ENCODE measurements at places on chromosomes 16 and 17.

- DNase-seq = no peak
These were observed 1.1 kb upstream of the KIFC3 start for GRCh38 chr16:57803134-57803990.

GRCh38 chr17:44900894-44901293 lies 1.6 kb upstream of the EFTUD2 start:
- DNase-seq = no peak

GRCh38 chr17:74682471-74683190 lies 30.1 kb downstream of the CD300LF start:
- DNase-seq = no peak

GRCh38 chr17:39225308-39225958 lies at the start of gene STAC2:
STAC2 (minus strand) TSS chr17:39225945; CDS start chr17:39225502, 443 bp downstream.
- no peak for DNase-seq

DNA sequence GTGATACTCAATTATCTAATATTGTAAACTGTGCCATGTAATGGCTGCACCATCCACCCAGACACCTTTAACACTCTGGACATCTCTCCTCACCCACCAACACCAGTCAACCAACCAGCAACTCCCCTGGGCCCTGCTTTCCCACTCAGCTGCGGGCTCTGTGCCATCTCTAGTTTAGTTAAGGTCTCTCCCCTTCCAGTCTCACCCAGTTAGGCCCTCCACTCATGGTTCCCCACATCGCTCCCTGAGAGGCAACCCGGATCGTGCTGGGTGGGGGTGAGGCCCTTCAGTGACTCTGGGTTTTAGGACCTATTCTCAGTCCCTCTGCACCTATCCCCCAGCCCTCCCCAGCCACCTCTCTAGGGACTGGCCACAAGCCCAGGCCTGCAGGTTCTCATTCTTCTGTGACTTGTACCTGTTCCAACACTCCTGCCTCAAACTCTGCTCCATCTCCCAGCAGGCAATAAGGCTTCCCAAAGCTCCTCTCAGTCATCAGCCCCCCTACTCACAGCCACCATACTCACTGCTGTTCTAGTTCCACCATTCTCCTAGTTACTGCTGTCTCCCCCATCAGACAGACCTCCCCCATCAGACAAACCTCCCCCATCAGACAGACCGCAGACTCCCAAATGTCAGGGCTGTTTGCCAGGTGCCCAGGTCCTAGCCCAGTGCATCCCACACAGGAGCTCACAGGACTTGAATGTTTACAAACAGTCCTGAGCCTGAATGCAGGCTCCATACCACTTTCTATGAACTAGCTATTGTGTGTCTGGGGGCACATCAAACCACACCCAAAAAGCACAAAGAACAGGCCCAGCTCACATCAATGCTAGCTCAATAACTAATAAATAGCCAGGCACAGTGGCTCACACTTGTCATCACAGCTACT lies 2.6 kb downstream of the TK2 start:
- DNase-seq = no peak

GRCh38 chr16:2482708-2483534 lies 8.0 kb downstream of the TBC1D24 start:
- DNase-seq = no peak

GRCh38 chr17:5762191-5762590 lies 177.9 kb upstream of the NLRP1 start:
- DNase-seq = no peak

DNA sequence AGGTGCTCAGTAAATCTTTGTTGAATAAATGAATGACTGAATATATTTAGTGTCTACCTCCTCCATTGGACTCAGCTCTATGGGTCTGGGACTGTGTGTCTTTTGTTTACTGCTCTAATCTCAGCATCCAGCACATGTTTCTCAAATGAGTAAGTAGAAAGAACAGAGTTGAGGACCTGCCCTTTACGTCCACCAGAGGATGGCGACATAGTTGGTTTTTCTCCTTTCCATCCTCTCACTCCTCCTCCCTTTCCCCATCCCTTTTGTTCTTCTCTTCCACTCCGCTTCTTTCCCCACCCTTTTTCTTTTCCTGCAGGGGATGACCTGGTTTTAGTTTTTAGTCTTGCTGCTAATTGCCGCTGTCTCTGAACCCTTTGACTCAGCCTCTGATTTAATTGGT lies 12.1 kb upstream of the CHP2 start:
- DNase-seq = no peak

All from HS-5 (cell line).